ENCODE measurements at places on chromosomes 5 and 9. TPM values are rescaled to one million over a fixed set of nuclear protein-coding genes. Genes with fewer than 3 reads are reported as not detected.

DNA sequence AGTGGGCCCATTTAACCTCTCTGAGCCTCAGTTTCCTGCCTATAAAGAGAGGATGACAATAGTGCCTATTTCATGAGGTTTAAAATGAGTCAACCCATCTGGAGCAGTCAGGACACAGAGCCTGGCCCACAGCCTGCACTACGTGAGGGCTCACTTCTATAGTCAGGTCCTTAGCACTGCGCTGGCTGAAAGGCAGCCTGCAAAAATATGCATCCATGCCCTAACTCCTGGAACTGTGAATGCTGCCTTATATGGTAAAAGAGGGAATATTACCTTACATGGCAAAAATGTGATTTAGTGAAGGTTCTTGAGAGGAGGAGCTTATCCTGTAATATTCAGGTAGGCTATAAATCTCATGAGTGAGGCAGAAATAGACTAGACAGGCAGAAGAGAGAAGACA, 98.5 kb downstream of the GABBR2 start:
- no peak for DNase-seq

DNA sequence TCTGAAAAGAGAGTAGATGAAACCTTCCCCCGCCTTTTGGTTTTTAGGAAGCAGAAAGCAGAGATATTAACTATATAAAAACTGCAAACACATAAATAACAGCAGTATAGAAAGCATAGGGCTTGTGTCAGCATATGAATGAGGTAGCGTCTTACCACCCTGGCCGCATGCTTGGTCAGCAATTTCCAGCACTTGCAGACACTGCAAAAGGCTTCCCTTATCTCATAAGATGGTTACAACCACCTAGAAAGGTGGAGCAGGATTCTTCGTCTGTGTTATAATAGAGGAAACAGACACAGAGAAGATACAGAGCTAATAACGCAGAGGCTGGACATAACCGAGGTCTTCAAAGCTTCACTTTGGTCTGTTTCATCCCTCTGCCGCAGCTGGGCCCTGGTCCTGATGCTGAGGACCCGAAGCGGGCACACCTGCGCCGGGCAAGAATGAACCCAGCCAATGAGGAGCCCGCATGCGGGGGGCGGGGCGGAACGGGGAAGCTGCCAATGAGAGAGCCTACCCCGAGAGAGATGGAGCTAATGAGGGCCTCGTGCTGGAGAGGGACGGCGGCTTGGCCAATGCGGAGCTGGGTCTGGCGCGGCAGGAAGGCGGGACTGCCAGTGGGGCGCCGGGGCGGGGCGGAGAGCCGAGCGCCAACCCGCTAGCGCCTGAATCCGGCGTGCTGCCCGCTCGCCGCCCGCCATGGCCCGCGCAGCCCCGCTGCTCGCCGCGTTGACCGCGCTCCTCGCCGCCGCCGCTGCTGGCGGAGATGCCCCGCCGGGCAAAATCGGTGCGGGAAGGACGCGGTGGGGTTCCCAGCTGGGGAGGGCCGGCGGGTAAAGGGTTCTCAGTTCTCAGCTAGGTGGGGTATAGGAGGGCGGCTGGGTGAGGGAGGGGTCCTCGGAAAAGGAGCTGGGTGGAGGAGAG, at the start of gene PCYOX1L:
PCYOX1L (plus strand) TSS at position 677 of the 924 bp plus-strand sequence; CDS start at position 700, 23 bp downstream.
- DNase-seq = peak; percentile 83

DNA sequence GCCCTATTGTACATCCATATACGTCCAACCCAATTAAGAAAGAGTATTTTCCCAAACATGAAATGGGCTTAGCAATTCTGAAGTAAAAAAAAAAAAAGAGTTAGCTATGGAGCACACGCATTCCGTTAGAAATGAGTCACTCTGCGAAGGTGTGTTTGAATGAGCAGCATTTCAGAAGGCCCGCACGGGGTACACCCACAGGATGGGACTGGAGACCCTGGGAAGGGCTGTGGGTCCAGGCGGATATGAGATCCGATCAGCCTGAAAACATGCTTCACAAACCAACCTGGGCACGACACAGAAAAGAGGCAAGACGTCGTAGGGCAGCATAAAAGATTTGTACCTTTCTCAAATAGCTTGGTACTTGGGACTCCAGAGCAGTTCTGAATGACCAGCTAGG, 173.9 kb upstream of the KLF9 start:
- no peak for DNase-seq

DNA sequence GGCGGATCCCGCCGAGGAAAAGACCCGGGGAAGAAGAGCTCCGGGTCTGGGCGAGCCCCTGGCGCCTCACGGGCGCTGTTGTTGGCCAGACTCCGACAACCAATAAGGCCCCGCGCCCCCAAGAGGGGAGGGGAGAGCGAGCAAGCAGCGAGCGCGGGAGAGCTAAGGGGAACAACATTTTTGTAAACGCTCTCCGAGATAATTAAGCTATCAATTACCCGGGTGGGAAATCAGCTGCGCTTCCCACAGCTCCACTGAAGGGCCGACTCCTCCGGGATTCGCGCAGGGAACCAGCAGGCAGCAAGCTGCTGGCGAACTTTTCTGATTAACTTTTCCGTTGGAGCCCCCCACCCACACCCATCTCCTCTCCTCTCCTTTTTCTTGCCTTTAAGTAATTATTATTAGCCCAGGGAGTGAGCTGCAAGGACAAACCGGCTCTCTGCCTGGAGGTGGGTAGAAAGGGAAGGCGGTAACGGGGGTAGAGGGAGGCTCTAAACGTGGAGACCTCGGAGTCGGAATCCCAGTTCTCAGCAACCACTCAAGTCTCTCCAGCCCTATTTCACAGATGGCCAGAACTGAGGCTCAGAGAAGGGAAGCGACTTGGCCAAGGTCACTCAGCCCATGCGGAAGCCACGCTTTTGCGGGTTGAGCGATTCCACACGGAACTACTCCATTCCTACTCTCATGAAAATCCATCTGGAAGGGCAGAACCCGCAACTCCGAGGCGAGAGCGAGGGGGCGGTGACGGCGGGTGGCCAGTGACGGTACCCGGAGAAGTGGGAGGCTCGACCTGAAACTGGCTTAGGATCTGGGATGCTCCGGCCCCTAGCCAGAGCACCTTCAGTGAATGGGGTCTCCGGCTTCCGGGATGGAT, 1.3 kb downstream of the ASTN2 start:
- DNase-seq = peak; percentile 36

DNA sequence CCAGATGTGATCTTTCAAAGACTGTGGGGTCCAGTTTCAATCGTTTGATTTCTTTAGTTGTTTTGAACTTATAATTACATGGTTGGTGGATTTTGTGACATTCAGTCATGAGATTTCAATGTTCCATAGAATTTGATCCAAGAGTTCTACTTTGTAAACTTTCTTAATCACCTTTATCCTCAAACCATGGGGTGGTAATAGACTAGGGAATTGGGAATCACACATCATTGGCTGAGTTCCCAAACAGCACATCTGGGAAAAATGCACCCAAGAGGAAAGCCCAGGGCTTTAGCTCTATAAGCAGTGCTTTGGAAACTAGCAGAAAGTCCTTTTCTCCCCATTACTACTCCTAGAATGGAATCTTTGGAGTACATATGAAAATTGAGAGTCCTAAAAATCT, 177.6 kb downstream of the NNT start:
- no peak for DNase-seq

GRCh38 chr5:132437604-132438266, 52.8 kb downstream of the IRF1 start:
- DNase-seq = no peak

DNA sequence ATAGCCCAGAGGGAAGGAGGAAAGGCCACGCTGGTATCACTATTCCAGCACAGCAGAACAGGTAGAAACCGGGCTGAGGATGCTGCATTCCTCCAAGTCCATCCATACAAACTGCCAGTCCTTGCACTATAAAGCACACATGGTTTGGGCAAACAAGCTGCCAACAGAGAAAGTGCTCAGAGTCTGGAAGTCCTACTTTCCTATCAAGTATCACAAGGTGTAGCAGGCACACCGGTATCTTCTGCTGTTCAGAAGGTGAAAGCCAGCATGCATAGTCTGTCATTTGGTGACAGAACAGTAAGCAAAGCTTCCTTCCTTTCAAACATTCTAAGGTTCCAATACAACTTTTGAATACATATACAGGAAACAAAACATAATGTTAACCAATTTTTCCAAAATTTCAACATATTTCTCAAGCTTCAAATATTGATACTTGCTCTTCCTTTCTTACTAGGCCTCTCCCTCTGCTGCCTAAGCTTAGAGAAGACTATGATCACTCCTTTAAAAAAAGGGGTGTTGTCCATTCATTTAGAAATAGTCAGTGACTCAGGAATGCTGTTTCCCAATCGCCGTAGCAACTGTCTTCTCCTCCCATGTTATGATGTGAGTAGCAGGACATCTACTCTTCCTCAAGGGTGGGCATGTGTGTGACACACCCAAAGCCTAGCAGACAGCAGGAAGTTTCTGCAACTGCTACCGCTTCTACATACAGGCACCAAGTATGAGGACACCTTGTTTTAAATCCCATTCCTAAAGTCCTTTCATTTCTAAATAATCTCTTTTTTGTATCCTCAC, 14.7 kb downstream of the DIAPH1 start:
- no peak for DNase-seq

- DNase-seq = no peak
These were observed 31.9 kb downstream of the ARSB start for GRCh38 chr5:78953092-78953800.

Gene ZNF883
- total RNA-seq = 8.7 TPM

Gene BHMT
- total RNA-seq = not detected

Gene INSL6
- total RNA-seq = not detected

Gene ENTPD8
- 0.12 TPM for total RNA-seq
